Colonic mucosa (tissue), 4 donors: ENCODE measurements at places on chromosomes 1 and 21. TPM values are rescaled to one million over a fixed set of nuclear protein-coding genes. Genes with fewer than 3 reads are reported as not detected.

The TFF2 gene
- total RNA-seq: 2.3 TPM

The C1QB gene
- total RNA-seq: 44.6 TPM

DNA sequence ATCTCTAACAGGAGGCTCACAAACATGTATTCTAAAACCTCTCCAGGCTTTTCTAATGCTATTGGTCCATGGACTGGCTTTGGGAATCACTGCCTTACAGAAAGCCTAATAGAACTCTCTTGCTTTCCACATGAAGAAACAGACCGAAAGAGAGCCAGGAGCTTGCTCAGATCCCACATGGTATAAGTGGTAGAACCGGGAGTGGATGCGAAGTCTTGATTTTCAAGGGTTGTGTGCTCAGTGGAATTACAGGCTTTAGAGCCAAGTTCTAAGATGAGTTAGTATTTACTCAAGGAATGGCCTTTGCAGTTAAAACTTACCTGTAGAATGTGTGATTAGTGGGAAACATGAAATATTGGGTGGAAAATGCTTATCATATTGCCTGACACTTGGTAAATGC, 54.3 kb upstream of the HSD17B7 start:
- no peak for DNase-seq

DNA sequence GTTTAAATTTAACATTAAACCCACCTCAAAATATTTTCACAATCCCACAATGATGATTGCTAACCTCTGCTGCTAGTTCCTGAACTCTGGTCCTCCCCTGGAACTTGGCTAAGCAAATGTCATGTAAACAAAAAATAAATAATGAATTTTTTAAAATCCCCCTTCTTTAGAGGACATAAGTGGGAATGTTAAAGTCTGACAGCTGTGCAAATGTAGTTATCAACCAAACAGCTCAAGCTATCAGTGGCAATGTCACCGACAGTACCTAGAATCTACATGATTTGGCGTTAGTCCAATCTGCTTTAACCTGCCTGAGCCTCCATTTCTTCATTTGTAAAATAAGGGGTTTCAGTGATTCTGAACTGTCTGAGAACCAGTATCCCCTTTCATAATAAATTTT, 67.7 kb downstream of the GDAP2 start:
- no peak for DNase-seq

DNA sequence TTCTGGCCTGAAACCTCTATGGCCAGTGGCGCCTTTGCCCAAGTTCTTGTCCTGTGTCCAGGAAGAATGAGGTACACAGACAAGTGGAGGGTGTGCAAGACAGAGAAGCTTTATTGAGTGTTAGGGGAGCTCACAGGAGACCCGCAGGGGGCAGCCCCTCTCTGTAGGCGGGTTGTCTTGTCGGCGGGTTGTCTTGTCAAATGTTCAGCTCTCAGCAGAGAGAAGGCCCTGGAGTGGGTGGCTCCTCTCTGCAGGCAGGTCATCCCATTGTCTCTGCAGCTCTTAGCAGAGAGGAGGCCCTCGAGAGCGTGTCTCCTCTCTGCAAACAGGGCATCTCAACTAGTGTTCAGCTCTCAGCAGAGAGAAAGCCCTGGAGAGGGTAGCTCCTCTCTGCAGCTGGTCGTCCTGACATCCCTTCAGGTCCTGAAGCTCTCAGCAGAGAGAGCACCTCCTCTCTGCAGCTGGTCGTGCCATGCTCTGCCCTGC, 11.0 kb downstream of the COL6A2 start:
- no peak for DNase-seq

GRCh38 chr1:171740356-171740863, 1.5 kb downstream of the VAMP4 start:
- DNase-seq: no peak
